Hematopoietic multipotent progenitor cell (in vitro differentiated cells): ENCODE measurements at places on chromosomes 16 and 17.

DNA sequence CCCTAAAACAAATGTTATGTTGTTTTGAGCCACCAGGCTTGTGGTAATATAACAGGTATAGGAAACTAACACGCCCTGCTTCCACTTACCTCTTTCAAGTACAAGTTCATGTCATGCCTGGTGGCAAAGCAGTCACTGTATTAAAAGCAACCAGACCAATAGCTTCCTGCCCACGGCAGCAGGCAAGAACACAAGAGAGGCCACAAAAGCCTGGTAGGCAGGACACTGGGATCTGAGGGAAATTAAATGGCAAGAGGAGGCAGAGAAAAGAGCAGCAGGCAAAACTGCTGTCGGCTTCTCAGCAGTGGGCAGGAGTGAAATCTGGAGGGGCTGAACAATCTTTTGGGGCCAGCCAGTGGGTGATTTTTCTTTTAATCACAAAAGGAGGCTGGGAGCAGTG lies 2.2 kb downstream of the CYTH1 start:
- DNase-seq = no peak

DNA sequence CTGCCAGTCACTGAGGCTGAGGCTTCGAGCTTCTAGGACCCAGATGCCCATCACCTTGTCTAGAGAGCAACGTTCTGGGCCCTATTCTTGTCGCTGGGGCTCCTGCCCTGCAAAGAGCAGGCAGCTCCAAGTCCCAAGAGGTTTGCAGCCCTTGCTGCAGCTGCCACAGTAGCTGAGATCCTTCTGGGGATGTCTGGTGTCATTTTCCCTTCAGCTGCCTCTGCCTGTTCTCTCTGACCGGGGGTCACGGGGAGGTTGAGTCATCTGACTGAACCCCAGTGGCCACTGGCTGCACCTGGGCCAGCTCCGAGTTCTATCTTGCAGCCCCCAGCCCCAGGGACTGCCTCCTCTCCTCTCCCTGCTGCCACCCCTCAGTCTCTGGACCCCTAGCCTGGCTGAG lies 4.9 kb downstream of the WSCD1 start:
- no peak for DNase-seq

DNA sequence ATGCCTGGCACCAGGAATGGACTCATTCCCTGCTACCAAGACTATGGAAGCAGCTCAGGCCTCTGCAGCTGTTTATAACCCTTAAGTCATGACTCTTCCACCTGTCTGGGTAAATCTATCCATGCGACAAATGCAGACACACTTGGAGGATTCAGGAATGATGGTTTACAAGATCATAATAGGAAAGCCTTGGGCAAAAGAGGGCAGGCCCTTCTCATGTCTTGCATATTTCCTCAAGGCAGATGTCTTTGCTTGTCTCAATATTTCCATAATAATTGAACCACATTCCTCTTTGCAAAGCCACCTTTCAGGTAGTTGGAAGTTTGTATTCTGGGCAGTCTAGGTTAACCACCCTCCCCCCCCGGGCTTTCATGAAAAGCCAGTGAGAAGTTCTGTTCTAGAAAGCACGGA lies 884 bp upstream of the JPT1 start:
- DNase-seq = no peak

GRCh38 chr17:3738562-3739295 lies 15.0 kb downstream of the HASPIN start:
- no peak for DNase-seq

- DNase-seq = no peak
Measured at GRCh38 chr16:28845293-28845692, 855 bp downstream of the TUFM start.

DNA sequence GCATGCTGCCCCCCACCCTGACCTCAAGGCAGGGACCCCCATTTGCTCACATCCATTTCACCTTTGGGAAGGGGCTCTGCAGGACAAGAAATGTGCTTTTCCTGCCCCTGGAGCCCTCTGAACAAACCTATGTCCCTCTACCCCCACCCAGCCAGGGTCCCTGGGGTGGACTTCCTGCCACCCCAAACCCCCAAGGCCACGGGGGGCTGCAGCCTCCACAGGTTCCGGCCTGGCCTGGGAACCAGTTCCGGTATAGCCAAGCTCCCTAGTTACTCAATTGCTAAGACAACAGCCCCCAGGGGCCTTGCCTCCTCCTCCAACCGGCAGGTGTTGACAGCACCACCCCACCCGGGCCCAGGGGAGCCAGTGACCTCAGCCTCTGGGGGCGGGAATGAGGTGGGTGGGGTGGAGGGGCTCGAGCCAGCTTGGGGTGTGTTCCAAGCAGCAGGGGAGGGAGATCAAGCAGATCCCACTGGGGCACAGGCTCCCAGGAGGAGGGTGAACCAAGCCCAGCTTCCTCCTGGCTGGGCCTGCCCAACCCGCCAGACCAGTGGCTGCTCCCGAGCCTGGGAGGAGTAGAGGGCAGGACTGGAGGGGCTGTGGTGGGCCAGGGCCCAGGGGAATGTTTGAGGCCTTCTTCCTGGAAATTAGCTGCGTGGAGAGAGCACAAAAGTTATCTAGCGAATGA lies 6.6 kb downstream of the PNMT start:
- no peak for DNase-seq

DNA sequence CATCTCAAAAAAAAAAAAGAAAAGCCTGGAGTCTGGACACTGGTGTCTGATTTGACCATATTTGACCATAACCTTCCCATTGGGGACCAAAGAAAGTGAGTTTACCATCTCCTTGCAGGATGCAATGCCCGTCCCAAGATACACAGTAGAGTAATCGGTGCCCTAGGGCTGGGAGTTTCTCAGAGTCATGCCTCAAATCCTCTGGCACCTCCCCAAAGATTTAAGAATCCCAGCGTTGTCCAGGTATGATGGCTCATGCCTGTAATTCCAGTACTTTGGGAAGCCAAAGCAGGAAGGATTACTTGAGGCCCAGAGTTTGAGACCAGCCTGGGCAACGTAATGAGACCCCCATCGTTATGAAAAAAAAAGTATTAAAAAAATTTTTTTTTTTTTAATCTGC lies 5.0 kb downstream of the PITPNM3 start:
- DNase-seq = no peak

GRCh38 chr17:38452719-38453118 lies 24.5 kb downstream of the ARHGAP23 start:
- no peak for DNase-seq

DNA sequence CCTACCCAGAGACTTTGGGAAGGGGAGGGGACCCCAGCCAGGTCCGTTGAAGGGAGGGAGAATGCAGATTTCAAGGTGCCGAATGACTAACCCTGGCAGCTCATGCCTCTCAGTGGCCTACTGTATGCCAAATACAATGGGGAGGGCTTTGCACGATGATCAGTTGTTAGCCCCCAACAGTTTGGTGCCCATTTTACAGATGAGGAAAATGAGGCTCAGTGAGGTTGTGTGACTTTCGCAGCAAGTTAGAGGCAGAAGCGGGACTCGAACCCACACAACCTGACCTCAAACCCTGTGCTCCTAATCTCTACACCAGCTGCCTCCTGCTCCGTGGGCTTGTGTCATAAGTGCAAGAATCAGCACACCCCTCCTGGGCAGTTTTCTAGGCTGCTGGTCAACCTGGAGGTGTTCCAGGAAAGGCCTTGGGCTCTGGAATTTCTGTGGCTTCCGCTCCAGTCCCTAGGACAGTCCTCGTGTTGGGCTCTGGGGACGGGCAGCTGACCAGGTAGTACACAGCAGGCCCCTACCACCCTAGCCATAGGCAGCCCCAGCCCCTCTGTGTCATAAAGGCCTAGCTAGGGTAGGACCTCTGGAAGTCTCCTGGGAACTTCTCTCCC lies 11.9 kb upstream of the NAGPA start:
- DNase-seq = no peak

- no peak for DNase-seq
Measured at GRCh38 chr16:3584412-3584811, 7.2 kb upstream of the NLRC3 start.

DNA sequence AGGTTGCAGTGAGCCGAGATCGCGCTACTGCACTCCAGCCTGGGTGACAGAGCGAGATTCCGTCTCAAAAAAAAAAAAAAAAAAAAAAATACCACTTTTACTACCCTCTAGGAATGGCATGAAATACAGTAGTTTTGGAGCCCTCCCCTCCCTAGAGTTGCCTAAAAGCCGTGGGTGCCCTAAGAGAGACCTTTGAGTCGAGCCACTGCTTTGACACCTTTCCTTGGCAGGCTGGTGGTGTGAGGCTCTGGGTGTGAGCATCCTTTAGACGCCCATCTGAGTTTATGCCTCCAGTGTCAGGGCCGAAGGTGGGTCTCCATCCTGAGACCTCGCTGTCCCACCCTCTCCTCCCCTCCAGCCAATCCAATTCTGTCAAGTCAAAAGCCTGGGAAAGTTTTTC lies 46.2 kb downstream of the RAP1GAP2 start:
- no peak for DNase-seq

- DNase-seq = peak; percentile 46
Measured at GRCh38 chr16:89909777-89910716, 8.6 kb upstream of the MC1R start.
